Stimulated activated CD4-positive, alpha-beta T cell treated with anti-CD3 and anti-CD28 coated beads, Interleukin-1b, Interleukin-23, amount 100 ng/mL, for 24 hours (primary cell): ENCODE measurements at places on chromosomes 13 and 19.

DNA sequence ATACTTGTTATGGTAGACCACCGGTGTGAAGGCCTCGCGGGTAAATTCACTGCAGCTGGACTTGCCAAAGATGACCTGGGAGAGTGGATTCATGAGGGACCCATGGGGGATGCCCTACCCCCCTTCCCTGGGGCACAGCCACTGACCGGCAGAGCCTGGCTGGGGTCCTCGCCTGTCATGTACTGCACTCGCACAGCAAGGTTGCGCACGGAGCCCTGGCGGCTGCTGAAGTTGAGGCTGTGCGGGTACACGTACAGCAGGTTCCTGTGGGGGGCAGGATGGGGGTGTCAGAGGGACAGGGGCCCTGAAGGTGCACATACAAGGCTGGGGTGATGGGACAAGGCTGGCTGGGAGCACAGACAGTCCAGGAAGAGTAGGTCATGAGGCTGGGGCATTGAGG is 1.4 kb upstream of the ANGPTL8 start:
- no peak for DNase-seq

DNA sequence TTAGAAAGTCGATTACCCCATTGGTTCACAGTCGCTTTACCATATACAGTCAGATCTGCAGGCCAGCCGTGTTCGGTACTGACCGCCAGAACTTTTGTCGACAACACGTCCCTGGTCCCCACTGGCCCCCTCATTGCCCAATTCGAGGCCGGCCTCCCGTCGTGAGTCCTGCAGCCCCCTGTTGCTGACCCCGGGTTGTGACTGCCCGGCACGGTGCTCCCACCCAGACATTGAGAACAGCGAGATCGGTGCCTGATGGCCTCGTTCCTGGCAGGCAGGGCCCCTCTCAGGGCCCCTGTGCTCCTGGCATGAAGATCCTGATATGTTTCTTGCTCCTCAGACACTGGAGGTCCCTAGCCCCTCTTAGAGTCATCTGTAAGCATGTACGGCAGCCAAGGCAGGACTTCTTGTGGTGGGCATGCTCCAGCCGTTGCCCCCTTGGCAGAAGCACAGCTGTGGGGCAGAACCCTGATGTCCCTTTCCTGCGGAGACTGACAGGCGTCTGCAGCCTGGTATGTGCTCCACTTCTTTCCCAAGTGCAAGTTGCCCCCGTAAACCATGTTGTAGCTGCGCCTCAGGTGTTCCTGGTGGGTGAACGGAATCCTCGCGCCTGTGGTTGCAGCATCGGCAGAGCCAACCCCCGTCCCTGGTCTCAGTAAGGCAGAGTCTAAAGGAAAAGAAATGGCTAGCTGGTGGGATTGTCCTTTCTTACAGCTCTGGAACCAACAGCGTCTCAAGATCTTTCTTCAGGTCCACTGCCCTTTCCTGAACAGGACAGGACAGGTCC is 123.2 kb upstream of the SPACA7 start:
- DNase-seq = no peak

DNA sequence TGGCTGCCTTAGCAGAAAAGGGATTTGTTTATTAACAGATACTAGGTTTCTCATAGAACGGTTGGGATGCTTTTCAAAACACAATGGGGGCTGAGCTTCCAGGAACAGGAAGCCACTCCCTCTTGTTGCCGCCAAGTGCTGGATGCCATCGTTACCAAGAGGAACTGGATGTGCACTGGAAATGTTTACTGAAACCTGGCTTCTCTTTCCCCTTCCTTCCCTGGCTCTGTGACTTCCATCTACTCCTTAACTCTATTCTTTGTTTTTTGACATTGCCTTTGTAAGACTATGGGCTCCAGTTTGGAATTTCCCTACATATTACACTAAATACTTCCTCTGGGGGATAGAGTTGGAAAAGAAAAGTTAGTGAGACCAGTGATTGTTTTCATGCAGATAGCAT is 11.7 kb upstream of the KL start:
- no peak for DNase-seq

DNA sequence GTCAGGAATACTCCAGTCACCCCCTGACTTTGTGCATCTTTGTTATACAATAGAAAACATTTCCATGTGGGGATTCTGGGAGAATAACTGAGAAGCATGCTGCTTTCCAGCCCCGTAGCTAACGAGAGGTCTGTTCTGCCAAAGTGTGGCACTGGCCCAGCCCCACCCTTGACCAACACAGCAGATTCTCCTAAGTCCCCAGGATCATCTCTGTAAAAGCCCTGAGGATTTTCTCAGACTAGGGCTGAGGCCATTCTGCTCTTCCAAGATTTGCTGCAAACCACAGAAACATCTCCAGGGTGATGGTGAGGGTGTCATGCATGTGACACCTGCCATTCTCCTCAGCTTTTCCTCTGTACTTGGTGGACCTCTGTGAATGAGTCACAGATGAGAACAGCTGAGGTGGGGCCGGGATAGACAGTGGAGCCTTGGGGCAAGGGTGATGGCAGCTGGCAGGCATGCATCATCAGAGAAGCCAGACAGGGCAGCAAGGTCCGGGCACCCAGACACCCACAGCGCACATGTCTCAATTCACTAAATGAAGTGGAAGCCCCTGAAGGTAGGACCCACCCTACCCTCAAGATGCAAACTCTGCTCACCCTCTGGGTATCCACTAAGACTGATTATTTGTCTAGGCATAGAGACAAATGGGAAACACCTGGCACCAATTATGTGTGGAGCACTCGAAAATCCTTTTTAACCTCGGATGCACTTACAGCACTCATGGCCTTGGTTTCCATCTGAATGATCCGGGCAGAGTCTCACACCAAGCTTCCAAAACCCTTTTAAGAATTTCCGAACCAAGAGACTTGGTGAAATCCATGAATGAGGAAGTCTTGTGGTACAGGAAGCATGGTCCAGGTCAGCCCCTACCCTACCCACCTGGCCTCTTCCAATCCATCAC is 20.1 kb upstream of the DOCK9 start:
- DNase-seq = no peak

DNA sequence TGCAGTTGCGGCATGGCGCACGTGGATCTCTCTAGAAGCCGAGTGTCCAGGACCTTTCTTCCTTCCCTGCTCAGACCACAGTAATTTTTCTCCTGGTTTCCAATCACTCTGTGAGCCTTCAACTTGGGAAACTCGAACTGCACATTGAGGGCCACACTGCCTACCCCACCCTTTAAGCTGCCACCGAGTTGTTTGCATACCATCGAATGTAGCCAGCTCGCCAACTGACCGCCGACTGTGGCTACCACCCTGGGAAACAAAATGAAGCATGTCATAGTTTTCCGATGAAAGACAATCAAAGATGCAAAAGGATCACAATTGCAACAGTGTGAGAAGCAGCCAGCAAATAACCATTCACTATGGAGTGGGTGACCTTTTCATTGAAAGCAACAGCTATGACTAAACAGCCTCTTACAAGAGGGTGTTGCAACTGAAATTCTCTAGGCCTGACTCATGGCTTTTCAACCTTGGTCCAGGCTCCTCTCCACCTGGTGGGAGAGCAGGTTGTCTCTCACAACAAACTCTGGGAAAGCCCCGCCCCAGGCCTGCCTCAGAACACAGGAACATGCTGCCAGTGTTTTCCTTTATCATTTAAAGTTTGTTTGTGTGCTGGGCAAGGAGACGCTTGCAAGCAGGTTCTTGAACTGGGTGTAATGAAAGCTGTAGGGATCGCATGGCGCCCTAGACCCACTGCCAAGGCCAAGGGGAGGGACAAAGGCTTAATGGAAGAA is 141.7 kb upstream of the SERP2 start:
- DNase-seq = no peak

DNA sequence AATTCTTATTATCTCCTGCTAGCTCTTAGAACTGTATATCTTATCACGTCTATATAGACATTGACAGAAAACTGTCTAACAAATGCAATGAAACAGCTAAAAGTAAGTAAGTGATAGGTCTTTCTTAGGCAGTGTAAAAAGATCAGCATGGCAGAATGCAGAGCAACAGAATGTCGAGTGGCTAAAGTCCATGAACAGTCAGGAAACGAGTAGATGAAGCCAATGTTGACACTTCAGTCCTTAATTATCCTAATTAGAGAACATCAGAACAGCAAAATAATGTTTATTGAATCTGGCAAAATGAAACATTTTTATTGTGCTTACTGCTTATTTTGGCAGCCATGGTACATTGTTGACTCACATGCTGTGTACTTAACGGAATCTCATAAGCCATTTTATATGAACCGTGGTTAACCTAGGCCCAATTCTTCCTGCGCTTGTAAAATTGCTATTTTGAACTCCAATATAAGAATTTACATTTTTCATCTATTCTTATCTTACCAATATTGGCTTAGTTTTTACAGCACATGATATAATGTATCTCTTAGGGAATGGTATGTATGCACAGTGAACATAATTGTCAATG is 748.1 kb downstream of the DACH1 start:
- no peak for DNase-seq

DNA sequence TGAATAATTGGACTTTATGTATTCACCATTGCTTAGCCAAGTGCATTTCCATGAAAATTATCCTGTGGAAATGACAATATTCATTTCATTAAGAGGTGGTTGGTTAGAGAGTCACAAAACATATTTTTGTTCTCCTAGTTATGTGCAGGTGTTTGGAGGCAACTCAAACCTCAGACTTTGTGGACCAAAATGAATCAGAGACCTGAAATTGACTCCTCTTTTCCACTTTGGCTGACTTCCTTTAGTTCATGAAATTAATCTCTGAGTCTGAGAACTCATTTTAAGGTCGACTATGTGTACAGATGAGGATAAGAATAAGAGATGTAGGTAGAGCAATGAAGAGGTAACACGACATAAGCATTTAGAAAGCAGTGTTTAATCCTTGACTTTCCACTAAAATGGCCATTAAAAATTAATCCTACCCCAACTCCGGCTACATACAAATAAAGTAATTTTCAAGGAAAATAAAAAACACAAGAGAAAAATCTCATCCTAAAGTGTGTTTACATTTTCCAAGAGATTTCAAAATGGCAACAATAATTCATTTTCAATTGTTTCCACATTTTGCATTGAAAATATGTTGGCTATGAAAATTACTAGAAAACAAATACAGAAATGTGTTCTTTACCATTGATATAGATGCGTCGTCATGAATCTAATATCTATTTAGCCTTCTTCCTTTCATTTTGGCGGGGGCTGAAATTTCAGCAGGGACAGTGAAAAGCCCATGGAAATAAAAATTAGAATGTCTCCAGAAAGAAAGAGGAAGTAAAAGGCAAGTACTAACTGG is 185.4 kb upstream of the CSNK1A1L start:
- DNase-seq = no peak

DNA sequence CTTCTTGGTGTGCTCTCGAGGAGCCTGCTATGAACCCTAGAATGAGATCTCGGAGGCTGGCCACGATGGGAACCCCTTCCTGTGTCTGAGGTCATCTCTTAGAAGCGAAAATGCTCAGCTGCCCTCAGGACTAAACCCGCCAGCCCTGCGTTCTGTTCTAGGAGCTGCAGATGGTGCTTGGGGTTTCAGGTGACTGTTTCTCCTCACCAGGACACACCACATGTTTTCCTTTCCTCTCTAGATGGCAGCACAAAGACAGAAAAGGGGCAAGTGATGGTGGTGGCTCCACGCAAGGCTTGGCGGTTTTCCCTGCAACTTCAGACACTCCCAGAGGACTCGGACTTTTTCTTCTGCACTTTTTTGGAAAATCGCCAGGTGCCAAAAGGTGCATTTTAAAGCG is 60.1 kb downstream of the RNASEH2B start:
- no peak for DNase-seq

- DNase-seq = no peak
Observed at GRCh38 chr13:68808456-68808855, 1299.2 kb upstream of the ATXN8OS start.

DNA sequence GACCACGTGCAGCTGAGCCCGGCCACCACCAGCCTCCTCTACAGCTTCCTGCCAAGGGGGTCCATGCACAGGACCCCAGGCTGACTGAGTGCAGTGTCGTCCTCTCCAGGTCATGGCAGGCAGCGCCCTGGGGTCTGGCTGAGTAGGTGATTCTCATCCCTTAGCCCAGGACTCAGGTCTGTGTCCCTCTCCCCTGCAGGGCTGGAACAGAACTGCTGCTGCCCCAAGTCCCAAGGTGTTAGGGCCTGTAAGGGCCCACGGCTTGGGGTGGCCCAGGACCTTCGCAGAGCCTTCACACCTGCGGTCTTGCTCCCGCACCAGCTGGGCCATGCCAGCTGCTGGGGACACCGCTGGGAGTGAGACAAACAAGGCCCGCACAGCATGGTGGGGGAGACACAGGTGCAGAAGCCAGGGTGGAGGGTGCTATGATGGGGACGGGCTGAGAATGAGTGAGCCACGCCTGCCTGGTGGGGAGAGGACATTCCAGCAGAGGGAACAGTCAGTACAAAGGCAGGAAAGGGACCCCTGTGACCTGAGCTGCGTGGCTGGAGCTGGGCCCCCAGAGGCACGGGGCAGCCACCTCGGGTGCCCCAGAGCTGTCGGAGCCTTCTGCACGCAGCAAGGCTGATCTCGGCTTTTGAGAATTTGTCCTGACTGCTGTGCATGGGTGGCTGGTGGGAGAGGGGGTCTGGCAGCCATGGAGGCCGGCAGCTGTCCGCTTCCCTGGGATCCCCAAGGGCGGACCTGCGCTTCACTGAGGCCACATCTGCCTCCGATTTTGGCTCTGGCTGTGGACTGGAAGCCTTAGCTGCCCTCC is 11.9 kb downstream of the PLEKHF1 start:
- no peak for DNase-seq

GRCh38 chr19:41541990-41542584 is 33.9 kb upstream of the CEACAM21 start:
- no peak for DNase-seq

DNA sequence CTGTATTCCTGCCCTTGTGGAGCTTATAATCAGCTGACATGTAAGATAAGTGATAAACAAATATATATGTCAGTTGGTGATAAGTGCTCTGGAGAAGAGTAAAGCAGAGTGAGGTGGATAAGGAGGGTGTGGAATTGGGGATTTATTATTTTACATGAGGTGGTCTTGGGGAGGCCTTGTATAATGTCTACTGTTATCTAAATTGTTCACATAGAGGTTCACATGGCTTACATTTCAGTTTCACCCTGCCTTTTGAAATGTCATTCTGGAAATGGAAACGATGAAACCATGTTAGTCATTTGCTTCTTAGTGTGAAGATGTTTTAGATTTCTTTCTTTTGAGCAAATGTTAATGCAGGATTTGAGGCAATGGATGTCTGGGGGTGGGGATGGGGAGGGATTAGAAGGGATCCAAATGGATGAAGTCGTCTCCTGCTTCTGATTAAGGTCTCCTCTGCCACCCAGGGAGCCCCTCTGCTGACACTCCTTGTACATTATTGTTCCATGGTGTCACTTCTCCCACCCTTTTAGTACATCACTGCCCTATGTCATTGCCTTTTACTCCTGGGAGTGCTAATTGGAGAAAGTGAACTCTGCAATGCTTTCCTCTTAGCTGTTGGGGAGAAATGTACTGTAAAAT is 14.0 kb downstream of the B3GLCT start:
- no peak for DNase-seq

DNA sequence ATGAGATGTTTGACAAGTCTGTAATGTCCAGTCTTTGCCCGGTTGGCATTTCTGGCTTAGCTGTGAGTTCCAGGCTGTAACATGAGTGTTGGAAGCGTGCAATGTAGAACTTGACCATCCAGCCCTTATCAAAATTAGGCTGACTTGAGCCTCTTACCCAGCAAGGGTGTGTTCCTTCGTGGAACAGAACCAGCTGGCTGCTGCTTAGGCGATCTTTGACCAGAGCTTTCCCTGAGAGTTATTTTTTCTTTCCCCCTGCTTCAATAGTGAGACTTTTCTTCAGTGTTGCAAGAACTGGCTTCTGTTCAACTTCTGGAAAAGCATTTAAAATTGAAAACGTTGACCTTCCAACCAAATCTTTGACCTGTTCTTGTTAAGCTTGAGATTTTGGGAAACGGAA is 6.5 kb downstream of the TNFSF13B start:
- no peak for DNase-seq
